Activated CD4-positive, alpha-beta T cell treated with anti-CD3 and anti-CD28 coated beads, Interleukin-2, amount 50 U/mL, for 24 hours (primary cell): ENCODE measurements at places on chromosomes 3 and 15.

GRCh38 chr3:48694610-48695392 is 9.1 kb upstream of the NCKIPSD start:
- DNase-seq = no peak

GRCh38 chr3:107520535-107520934 is 2.2 kb upstream of the BBX start:
- DNase-seq = no peak

DNA sequence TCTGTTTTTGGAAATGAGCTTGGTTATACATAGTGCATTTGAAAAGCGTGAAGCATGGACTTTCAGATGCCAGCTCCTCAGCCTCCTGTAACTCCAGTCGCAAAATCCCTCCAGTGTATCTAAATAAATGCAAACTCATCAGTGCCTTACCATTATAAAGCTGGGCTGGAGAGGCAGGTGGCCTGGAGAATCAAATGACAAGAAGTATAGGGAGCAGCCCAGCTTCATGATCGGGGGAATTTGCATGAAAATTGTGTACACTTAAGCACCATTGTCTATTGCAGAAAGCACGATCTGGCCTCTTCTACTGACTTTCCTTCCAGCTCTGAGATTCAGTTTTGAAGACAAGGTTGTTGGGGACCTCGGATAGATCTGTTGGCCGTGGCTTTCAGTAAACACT is 71.7 kb downstream of the IGF1R start:
- DNase-seq = no peak

DNA sequence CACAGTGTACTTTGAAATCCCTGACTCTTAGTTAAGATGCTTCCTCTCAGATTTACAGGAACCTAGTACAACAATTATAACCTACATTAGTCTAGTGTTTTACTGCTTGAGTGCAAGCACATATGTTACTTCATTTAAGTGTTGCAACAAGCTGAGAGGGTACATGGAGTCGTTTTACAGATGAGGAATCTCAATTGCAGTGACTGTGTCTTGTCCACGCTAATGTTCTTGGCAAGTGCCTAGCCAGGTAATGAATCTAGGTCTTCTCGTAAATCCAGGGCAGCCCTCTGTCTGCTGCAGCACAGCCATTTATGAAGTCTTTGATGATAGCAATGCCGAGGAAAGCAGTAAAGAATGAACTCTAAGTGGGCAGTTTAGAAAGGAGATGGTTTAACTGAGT is 384.4 kb upstream of the ARPP21 start:
- no peak for DNase-seq

DNA sequence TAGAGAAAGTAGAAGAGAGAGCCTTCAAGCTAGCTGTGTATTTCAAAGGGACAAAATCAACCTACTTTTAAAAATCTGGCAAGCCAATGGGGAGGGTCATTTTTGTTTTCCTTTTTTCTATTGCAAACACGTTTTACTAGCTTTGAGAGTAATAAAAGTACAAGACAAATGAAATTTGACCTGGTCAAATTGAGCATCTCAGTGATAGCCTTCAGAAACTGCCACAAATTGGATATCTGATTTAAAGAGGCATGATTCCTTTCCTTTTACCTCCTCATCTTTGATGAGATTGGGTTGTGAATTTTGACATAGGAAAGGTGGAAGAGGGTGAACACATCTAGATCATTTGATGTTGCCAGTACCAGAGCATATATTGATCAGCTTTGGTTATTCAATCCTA is 53.6 kb upstream of the RBMS3 start:
- no peak for DNase-seq

DNA sequence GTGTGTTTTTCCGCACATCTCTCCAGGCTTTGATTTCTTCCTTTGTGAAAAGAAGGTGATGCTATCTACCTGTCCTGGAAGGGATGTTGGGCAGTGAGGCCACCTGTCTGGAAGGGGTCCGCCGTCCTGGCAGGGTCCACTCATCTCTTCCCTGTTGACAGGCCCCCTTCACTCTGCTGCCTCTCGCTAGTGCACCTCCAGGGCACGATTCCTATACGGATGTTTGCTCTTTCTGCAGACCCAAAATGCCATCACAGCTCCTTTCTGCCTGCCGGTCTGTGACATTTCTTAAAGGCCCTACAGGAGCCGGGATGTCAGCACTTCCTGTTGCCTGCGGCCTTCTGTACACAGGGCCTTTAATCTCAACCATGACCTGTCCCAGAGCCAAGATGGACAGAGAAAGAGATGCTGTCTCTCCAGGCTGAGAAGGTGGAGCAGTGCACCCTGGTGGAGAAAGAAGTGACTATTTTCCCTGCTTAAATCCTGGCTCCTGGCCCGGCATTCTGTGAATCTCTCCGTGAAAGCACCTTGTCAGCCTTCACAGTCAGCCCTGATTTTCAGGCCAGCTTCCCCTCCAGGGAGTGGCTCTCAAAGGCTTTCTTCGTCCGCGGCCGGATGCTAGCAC is 7.4 kb downstream of the FAM3D start:
- DNase-seq = no peak

DNA sequence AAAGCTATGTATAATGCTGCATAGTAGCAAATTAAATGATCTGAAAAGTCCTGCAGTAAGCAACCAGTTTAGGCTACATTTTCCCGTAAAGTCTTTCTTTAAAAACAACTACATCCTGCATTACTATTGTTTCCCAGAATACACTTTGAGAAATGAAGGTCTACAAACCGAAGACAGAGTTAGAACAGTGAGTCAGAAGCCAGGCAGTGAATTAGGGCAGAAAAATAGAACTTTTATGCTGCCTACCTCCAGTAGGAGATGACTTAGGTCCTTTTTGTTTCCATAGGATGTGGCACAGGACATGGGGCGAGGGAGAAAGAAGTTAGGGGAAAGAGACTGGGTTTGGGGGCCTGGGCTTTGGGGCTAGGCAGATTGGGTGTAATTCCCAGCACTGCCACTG is 127.3 kb downstream of the PPM1L start:
- no peak for DNase-seq

GRCh38 chr3:21158861-21159542 is 592.0 kb downstream of the ZNF385D start:
- DNase-seq = no peak

- DNase-seq = no peak
Measured at GRCh38 chr3:178787960-178788359, 251.7 kb downstream of the KCNMB2 start.

GRCh38 chr3:164752812-164753211 is 325.5 kb downstream of the SI start:
- no peak for DNase-seq

GRCh38 chr15:71252044-71252739 is 136.9 kb downstream of the THSD4 start:
- DNase-seq = no peak

- no peak for DNase-seq
Measured at GRCh38 chr15:65958835-65959234, 89.5 kb downstream of the RAB11A start.

- DNase-seq = no peak
Measured at GRCh38 chr3:119559441-119559963, at the start of gene CD80. Gene CD80, minus strand, starts transcription at chr3:119559614. Its CDS starts 1,886 bp downstream, at chr3:119557728.

DNA sequence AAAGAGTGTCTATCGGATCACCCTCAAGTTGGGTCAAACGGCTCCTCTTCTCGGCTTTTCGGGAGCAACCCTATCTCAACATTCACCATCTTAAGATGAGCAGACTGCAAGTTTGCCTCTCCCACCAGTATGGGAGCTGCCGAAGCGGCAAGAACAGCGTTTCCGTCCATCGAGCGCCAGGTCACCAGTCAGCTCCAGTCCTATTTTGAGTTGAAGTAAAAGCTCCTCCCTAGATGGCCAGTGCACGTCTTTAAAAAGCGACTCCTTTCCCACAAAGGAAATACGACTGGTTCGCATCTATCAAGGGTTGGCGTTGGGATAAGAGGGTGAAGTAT is 369 bp upstream of the U2SURP start:
- no peak for DNase-seq

- no peak for DNase-seq
Measured at GRCh38 chr3:44968447-44968858, 7.5 kb downstream of the ZDHHC3 start.

GRCh38 chr3:184399410-184399809 is 19.6 kb downstream of the CHRD start:
- DNase-seq = no peak

DNA sequence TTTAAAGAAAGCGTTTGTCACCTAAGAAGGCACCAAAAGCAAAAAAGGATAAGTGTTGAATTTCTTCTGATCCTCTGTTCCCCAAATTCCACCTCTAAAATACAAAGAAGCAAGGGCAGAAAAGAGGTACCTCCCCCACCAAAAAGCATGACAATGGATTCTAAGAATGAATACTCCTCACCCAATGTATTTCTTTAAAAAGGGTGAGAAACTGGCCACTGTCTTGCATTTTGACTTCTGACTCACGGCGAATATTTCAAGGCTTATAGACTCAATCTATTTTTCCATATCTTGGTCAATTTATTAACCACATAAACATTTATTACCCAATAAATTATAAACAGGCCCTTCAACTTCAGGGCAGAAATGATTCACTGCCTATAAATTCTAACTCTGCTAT is 131.1 kb downstream of the NR1I2 start:
- no peak for DNase-seq

DNA sequence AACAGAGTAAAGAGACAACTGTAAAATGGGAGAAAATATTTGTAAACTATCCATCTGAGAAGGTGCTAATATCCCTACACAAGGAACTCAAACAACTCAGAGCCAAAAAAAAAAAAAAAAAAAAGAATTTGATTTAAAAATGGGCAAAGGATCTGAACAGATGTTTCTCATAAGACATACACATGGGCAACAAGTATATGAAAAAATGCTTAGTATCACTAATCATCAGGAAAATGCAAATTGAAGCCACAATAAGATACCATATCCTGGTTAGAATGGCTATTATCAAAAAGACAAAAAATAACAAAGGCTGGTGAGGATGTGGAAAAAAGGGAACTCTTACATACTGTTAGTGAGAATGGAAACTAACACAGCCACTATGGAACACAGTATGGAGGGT is 36.2 kb downstream of the TXNRD3 start:
- DNase-seq = no peak

DNA sequence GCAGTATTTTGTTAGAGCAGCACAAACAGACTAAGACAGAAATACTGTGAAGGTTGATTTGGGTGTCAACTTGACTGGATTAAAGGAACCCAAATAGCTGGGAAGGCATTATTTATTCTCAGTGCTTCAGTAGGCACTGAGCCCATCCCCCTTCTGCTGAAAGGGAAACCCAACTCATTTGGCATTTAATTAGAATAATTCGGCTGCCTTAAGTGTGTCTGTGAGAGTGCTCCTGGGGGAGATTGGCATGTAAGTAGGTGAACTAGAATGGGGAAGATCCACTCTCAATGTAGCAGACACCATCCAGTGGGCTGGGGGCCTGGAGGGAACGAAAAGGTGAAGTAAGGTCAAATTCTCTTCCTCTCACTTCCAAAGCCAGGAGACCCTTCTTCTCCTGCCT is 20.5 kb upstream of the SLCO3A1 start:
- no peak for DNase-seq

GRCh38 chr3:143559296-143559695 is 289.0 kb downstream of the SLC9A9 start:
- no peak for DNase-seq

DNA sequence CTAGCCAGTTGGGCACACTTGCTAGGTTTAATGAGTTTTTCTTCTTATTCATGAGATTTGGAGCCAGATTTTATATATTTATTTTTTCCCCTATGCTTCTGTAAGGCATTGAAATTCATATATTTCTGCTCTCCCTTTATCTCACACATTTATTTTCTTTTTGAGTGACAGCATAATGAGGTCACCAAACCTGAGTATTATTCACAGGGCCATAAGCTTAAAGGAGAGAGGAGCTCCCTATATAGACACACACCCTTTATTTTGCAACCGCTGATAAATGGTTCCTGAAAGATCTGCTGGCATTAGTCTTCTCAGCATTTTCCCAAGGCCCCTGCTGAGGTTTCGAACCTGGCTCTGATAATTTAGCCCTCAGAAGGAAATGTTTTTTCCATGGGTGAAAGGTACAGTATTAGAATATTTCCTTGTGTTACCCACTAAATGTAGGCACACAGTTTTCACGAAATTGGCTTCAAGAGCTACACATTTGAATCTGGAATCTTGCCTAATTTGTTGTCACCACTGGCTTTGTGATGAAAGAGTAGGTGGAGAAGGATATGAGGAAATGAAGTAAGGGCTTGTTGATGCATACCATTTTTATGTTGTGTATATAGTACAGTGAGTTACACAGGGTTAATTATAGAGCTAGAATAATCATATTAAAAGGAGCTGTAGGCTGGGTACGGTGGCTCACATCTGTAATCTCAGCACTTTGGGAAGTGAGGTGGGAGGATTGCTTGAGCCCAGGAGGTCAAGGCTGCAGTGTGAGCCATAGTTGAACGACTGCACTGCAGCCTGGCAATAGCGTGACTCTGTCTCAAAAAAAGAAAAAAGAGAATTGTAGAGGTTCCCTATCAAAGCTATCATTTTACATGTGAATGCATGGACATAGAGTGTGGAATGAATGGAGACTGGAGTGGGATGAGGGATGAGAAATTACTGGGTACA is 6.5 kb downstream of the KLHL18 start:
- no peak for DNase-seq

- no peak for DNase-seq
Measured at GRCh38 chr3:138398791-138399575, 35.4 kb upstream of the ESYT3 start.

DNA sequence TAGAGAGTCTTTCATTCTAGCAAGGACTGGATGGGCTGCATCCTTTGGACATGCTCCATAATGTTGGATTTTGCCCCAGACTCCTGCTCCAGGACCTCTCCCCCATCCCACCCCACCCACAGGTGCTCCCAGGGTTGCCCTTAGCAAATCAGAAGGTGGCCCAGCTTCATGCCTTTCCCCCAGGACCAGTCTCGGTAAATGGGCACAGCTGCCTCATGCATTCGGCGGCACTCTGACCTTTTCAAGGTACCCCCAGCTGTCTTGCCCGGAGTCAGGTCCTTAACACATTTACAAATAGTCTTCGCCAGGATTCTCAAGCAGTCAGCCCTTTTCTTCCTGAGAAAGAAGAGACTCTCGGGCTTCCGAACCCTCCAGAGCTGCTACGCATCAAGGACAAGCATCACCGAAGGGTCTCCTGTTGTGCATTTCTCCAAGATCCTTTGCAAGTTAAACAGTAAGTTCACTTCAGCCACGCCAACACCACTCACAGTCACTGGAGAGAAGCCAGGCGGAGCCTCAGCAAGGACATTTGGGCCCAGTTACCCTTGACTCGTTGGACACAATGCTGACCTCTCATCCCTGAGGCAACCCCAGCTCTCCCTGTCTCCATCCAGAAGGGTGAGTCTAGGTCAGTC is 287.8 kb downstream of the FAM43A start:
- DNase-seq = no peak

DNA sequence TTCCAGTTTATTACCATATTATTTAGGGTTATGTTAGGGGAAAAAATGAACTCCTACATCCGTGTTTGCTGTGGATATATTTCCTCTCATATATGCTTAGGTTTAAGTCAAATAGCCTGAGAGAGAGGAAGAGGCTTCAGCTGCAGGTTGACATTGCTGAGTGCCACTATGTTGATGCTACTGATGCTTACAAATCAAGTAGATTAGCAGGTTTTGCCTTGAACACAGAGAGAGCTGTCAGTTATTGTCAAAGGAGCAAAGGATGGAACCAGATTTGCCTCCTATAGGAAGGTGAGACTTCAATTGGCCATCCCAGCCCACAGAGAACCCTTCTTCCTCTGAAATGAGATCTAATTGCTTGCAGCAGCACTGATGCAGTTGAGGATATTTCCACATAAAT is 339.2 kb downstream of the CADM2 start:
- DNase-seq = no peak
